Astrocyte (in vitro differentiated cells and primary cell): ENCODE measurements at places on chromosomes 4 and X. TPM values are rescaled to one million over a fixed set of nuclear protein-coding genes. Genes with fewer than 3 reads are reported as not detected.

CD38 gene
- 0.94 and 1.0 TPM in 2 replicates for total RNA-seq

CXCL1 gene
- total RNA-seq, result 8.5 and 11.4 TPM in 2 replicates

ADAM29 gene
- not detected in 2 replicates for total RNA-seq

CT47B1 gene
- total RNA-seq, result not detected in 2 replicates

F11 gene
- total RNA-seq, result not detected in 2 replicates

KLHL4 gene
- 16.4 and 19.8 TPM in 2 replicates for total RNA-seq

PPID gene
- 27.8 and 30.4 TPM in 2 replicates for total RNA-seq

- H3K27me3 ChIP-seq, result no peaks in the 10 kb centered on the region
- peak within 1 kb of the TSS; percentile 49 for H3K4me3 ChIP-seq
- peak; percentile 44 for DNase-seq
- H3K4me1 ChIP-seq, result no peaks in the 10 kb centered on the region
- H3K27ac ChIP-seq, result no peak within 1 kb of the TSS
Observed at GRCh38 chrX:71910643-71910985, at the start of gene NHSL2. Gene NHSL2 (plus strand): TSS chrX:71910845.

GRCh38 chr4:6750286-6751221 is 32.0 kb upstream of the KIAA0232 start:
- H3K4me1 ChIP-seq, result peaks cover 14% of the 10 kb centered on the region
- H3K27ac ChIP-seq, result no peak overlapping the region
- no peaks in the 10 kb centered on the region for H3K27me3 ChIP-seq
- H3K36me3 ChIP-seq, result no peaks in the 10 kb centered on the region
- no peak for DNase-seq

GRCh38 chr4:56733352-56733751 is 52.3 kb upstream of the HOPX start:
- DNase-seq, result no peak
- no peak overlapping the region for H3K27ac ChIP-seq
- H3K4me1 ChIP-seq, result no peaks in the 10 kb centered on the region

GRCh38 chr4:109801099-109801789 is 555 bp downstream of the CFI start:
- no peaks in the 10 kb centered on the region for H3K27me3 ChIP-seq
- H3K4me3 ChIP-seq, result no peak overlapping the region
- DNase-seq, result no peak
- no peaks in the 10 kb centered on the region for H3K36me3 ChIP-seq
- H3K4me1 ChIP-seq, result peaks cover 5% of the 10 kb centered on the region
- no peak overlapping the region for H3K27ac ChIP-seq

- no peaks in the 10 kb centered on the region for H3K36me3 ChIP-seq
- peak overlapping the region; percentile 43 for H3K27ac ChIP-seq
- H3K4me1 ChIP-seq, result peaks cover 5% of the 10 kb centered on the region
Observed at GRCh38 chr4:6806924-6807626, 24.5 kb downstream of the KIAA0232 start.

DNA sequence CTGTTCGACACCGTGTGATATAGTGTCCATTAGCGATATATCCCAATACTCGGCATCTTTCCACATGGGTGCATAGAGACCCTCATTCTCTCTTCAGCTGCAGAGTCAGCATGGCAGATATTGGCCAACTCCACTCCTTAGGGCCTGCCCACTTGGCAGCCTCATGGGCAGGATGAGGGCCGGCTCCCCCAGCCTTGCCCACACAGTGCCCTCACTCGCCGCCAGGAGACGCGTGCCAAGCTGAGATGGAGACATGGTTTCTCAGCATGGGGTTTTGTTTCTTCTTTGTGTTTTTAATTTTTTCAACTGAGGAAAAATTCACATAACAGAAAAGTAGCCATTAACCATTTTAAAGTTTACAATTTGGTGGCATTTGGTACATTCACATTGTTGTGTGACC is 5.3 kb upstream of the PLXNA3 start:
- DNase-seq, result no peak
- no peaks in the 10 kb centered on the region for H3K36me3 ChIP-seq
- no peak overlapping the region for H3K4me3 ChIP-seq
- no peaks in the 10 kb centered on the region for H3K27me3 ChIP-seq
- no peak overlapping the region for H3K27ac ChIP-seq

- peak; percentile 7 for DNase-seq
- H3K36me3 ChIP-seq, result no peaks in the 10 kb centered on the region
- no peaks in the 10 kb centered on the region for H3K27me3 ChIP-seq
- no peak overlapping the region for H3K27ac ChIP-seq
- no peaks in the 10 kb centered on the region for H3K4me1 ChIP-seq
Observed at GRCh38 chr4:179867300-179867878, 2375.8 kb upstream of the TENM3 start.

DNA sequence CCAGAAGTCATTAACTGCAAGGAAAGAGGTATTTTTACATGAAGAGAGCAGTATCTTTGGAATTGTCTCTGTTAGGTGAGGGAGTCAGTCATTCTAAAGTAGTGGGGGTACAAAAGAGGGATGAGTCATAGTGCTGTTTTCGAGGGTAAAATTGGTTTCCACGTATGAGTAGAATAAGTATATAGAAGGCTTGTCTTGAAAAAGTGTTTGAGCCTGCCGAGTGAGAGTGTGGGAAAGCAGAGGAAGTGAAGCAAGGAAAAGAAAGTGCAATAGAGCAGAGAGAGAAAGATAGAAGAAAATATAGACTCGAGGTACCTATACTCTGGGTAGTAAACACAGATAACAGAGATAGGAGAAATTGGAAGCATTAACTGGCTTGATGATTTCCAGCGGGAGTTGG is 696.4 kb downstream of the DMD start:
- H3K4me3 ChIP-seq, result no peak overlapping the region
- DNase-seq, result no peak
- H3K36me3 ChIP-seq, result no peaks in the 10 kb centered on the region
- H3K4me1 ChIP-seq, result no peaks in the 10 kb centered on the region
- no peak overlapping the region for H3K27ac ChIP-seq
- no peaks in the 10 kb centered on the region for H3K27me3 ChIP-seq

DNA sequence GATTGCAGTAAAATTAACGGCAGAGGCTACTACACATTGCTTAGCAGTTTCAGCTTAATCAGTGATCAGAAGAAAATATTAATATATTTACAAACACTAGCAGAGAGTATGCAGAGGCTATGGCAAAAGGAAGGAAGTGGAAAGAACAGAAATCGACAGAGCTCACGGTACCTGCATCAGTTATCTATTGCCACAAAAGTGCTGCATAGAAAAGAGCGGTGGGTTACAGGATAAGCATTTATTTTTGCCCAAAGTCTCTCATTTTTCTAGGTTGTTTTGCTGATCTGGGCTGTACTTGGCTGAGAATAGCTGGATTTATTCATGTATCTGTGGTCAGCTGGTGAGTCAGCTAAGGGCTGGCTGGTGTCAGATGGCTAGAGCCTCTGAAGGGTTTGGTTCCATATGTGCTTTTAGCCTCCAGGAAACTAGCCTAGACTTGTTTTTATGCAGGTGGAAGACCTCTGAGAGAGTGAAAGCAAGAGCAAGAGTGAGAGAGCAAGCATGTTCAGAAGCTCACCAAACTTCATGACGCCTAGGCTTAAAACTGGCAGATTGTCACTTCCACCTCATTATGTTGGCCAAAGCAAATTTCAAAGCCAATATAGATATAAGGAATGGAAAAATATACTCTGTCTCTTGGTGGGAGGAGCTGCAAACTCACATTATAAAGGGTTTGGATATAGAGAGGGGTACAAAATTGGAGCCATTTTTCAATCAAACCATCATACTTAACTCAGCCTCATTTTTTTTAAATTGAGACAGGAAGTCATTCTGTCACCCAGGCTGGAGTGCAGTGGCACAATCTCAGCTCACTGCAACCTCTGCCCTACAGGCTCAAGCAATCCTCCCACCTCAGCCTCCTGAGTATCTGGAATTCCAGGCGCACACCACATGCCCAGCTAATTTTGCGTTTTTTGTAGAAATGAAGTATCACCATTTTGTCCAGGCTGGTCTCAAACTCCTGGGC is 153.2 kb upstream of the RPL34 start:
- DNase-seq, result peak; percentile 94
- peak overlapping the region; percentile 10 for H3K27ac ChIP-seq
- H3K4me1 ChIP-seq, result peaks cover 24% of the 10 kb centered on the region
- peak overlapping the region; percentile 29 for H3K4me3 ChIP-seq
- no peaks in the 10 kb centered on the region for H3K27me3 ChIP-seq

GRCh38 chr4:78776079-78776728 is at the start of gene BMP2K:
Gene BMP2K (plus strand): TSS chr4:78776350. CDS start chr4:78776544, 194 bp downstream.
- DNase-seq, result peak; percentile 48
- no peaks in the 10 kb centered on the region for H3K27me3 ChIP-seq
- H3K4me1 ChIP-seq, result peaks cover 13% of the 10 kb centered on the region
- H3K4me3 ChIP-seq, result peak within 1 kb of the TSS; percentile 89
- H3K36me3 ChIP-seq, result no peaks in the 10 kb centered on the region

DNA sequence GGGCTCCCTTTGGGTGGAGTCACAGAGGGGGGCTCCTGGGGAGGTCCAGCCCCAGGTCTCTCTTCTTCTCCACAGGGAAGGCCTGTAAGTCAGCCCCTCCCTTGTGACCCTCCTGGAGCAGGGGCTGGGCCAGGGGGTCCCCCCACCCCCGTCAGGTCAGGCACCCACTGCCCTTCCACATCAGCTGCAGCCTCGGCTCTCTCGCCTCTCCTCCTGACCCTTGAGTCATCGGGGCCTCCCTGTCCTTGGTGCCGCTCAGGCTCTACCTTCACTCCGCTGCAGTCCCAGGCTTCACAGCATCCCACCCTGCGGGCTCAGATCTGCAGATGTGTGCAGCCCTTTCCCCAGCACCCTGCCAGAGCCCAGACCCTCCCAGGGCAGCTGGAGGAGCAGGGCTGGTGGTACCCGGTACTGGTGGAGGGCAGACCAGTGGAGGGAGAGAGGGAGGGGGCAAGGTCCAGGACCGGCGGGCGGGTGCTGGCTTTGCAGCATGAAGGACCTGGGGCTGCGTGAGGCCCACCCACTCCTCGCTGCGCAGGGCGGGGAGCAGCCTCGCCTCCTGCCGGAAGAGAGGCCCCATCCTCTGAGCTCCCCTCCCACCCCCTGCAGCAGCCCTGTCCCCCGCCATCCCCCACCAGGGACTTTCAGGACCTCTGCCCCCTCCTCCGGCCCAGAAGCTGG is 117.1 kb downstream of the FAM53A start:
- H3K4me3 ChIP-seq, result no peak overlapping the region
- no peak for DNase-seq
- H3K27ac ChIP-seq, result no peak overlapping the region
- no peaks in the 10 kb centered on the region for H3K4me1 ChIP-seq
- peaks cover 1% of the 10 kb centered on the region for H3K27me3 ChIP-seq

DNA sequence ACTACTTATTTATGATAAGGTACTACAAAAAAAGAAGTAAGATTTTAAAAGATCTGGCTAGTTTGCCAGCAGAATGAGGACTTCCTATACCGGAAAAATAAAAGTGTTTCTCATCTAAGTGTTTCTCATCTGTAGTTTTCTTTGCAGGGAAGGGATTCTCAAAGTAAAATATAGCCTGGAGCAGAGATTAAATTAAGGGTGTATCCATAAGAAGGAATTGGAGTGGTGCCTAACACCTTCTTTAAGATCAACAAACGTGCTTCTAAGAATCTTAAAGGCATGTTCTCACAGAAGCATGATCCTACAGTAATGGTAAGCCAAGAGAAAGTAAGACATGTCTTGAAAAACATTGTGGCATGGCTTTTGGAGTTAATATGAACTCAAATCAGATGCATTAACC is 528.2 kb downstream of the GBA3 start:
- H3K27ac ChIP-seq, result no peak overlapping the region
- no peak overlapping the region for H3K4me3 ChIP-seq
- no peaks in the 10 kb centered on the region for H3K4me1 ChIP-seq
- no peaks in the 10 kb centered on the region for H3K36me3 ChIP-seq
- DNase-seq, result no peak

- no peak overlapping the region for H3K4me3 ChIP-seq
- H3K4me1 ChIP-seq, result peaks cover 4% of the 10 kb centered on the region
- H3K27me3 ChIP-seq, result no peaks in the 10 kb centered on the region
Observed at GRCh38 chr4:86543560-86544309, 50.4 kb upstream of the PTPN13 start.

- peaks cover 36% of the 10 kb centered on the region for H3K4me1 ChIP-seq
- DNase-seq, result no peak
- no peak overlapping the region for H3K27ac ChIP-seq
- H3K36me3 ChIP-seq, result no peaks in the 10 kb centered on the region
- H3K4me3 ChIP-seq, result no peak overlapping the region
Observed at GRCh38 chrX:152905081-152905420, 7.2 kb downstream of the ZNF185 start.

DNA sequence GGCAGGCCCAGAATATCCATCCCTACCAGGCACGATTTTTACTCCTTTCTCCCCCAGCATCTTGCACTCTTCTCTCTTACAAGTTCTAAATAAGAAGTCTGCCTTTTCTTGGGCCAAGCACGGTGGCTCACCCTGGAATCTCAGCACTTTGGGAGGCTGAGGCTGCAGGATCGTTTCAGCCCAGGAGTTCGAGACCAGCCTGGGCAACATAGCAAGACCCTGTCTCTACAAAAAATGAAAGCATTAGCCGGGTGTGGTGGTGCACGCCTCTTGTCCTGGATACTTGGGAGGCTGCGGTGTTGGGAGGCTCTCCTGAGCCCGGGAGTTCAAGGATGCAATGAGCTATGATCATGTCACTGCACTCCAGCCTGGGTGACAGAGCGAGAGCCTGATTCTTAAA is 64.8 kb downstream of the IRF2 start:
- no peak overlapping the region for H3K4me3 ChIP-seq
- DNase-seq, result no peak
- no peaks in the 10 kb centered on the region for H3K36me3 ChIP-seq
- H3K27me3 ChIP-seq, result no peaks in the 10 kb centered on the region

DNA sequence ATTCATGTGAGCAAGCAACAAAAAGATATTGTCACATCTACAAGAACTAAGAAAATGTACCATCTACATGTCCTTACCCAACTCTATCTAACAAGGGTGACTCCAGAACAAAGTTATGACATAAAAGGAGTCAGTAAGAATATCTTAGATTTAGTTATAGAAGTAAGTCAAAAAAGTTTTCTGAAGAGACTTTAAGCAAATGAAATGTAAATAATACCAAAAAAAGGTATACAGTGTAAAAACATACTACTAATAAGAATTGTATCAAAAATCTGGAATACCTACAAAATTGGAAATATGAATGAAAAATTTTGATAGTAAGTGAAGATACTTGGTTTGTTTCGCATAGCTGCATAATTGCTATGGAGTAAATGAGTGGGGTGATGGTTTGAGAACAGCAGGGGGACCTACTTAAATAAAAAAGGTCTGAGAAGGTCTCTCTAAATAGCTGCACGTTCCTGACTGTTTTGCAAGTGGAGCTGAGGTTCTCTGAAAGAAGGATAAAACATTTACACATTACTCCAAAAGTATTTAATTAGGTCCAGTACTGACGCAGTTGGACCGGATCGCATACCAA is 51.0 kb upstream of the ENPP6 start:
- DNase-seq, result no peak
- H3K36me3 ChIP-seq, result no peaks in the 10 kb centered on the region
- H3K4me1 ChIP-seq, result peaks cover 10% of the 10 kb centered on the region
- peak overlapping the region; percentile 74 for H3K27ac ChIP-seq

DNA sequence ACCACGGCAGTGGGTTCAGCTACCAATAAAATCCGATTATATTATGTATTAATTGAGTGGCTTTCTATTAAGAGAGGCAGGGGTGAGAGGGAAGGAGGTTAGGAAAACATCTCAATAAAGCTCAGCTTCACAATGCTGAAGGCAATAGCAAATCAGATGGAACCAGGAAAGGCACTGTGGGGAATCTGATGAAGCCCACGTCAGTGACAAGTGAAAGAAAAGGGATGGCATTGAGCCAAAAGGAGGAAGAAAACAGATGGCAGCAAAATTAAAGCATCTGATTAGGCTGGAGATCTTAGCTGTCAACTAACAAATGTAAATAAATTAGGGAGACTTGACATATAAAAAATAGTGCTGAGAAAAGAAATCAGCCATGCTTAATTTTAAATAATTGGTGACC is 180.9 kb downstream of the RASL11B start:
- no peaks in the 10 kb centered on the region for H3K4me1 ChIP-seq
- no peaks in the 10 kb centered on the region for H3K27me3 ChIP-seq
- no peaks in the 10 kb centered on the region for H3K36me3 ChIP-seq
- H3K27ac ChIP-seq, result no peak overlapping the region
- no peak for DNase-seq
